ENCODE measurements at places on chromosomes 6 and 20.

DNA sequence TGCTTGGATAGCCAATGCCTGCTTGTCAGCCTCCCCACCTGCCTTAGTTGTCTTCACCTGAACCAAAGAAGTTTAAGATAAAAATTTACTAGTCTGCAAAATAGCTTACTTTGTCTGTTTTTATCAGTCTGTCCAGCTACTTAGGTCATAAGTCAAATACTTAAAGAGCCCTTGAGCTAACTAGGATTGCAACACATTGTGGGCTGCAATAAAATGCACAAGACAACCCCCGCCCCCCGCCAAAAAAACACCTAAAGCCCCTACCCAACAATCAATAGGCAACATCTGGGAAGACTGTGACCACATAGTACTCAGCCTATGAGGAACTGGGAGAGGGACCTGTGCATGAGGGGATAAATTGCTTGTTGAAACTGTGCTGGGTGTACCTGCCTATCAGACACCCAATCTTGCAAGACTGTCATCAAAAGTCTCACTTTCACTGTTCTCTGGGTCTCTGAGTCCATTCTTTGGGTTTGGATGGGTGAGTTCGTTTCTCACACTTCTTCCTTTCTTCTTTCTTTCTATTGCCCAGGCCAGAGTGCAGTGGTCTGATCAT, 27.3 kb upstream of the ABCC10 start:
- no peak for DNase-seq

- DNase-seq: no peak
These were observed 31.1 kb upstream of the STX16 start for GRCh38 chr20:58619864-58620431.

DNA sequence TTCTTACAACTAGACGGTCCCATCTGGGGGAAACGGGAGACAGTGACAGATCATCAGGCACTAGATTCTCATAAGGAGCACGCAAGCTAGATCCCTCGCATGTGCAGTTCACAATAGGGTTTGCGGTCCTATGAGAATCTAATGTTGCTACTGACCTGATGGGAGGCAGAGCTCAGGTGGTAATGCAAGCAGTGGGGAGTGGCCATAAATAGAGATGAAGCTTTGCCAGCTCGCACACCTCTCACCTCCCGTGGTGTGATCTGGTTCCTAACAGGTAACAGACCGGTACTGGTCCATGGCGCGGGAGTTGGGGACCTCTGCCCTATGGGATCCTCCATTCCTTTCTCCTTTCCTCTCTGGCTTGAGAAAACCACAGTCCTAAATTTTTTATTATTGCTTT, 63.8 kb downstream of the TPD52L1 start:
- DNase-seq: no peak

GRCh38 chr20:31746068-31746878, 7.2 kb downstream of the TPX2 start:
- no peak for DNase-seq

- no peak for DNase-seq
These were observed 57.8 kb downstream of the KIZ start for GRCh38 chr20:21183722-21184121.

DNA sequence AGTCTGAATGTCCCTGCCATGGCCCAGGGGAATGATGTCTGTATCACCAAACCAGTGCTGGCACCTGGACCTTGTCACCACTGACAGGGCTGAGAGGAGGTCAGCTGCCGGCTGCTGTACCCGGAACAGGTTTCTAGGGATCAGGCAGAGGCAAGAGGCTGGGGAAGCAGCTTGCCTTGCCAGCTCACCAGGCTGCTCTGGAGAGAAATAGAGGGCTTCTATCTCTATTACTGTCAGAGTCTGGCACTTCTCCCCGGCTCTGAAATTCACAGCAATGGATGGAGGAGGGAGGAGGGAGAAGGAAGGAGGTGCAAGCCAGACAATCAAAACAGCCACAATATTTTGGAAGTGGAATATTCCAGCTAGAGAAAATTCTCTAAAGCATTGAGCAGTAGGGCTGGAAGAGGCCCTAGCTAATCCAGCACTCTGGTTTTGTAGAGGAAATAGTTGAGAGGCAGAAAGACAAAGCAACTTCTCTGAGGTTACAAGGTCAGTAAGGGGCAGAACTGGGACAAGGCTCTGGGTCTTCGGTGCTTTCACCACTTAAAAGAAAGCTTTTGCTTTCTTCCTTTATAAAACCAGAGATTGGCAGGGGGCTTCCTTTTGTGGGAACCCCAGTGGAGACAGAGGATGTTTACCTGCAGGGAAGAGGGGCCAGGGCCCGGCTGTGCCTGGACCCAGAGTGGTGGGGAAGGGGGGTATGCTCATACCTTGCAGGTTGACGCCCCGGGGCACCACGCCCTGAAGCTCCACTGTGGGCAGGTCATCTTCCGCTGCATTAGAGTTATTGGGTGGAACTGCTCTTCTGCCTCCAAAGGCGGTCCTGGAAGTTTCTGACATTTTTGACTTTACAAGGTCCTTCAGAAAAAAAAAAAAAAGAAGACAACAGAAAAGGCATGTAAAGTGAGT, 2.4 kb downstream of the F13A1 start:
- no peak for DNase-seq

DNA sequence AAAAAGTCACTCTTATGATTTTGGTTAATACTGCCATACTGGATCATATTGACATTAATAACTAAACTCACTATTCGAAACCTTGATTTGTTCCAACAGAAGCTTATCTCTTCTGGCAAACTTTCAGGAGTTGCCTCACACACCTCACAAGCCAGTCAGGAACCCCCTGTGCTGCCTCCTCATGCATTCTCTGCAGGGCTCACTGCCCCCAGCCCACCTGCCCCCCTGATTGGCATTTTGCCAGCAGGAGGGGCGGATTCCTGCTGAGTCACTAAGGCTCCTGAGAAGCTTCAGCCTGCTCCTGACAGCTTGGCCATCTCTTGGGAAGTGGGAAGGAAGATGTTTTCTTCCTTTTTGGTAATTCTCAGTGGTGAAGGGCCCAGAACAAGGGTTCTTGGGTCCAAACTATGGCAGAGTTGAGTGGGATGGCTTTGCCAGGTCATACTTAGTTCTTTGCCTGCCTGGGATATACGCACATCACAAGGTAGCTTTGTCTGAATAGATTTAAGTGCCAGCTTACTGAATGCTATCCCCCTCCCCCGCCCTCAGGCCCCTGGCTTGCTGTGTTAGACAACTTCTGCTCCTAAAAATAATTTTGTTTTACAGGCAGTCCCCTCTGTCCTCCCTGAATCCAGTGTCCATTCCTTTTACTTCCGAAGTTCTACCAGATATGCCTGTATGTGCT, 31.4 kb downstream of the SLC35F1 start:
- no peak for DNase-seq

GRCh38 chr6:130713144-130713543, 114.1 kb upstream of the SMLR1 start:
- DNase-seq: no peak

DNA sequence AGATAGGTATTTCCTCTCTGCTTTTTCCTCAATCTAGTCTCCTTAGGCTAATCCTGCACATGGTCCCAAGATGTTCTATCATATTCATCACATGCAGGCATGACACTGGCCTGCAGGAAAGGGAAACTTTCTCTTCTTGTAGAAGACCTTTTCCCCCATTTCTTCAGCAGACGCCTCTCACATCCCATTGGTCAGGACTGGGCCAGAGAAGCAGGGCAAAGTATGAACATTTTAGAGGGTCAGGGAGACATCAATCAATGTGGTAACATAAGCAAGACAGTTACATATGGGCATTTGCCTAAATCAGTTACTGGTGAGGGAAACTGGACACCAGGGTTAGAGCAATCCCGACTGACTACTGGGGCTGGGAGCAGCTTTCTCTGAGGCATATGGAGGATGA, 90.1 kb downstream of the CRYBG1 start:
- DNase-seq: no peak

All from activated CD4-positive, alpha-beta T cell treated with anti-CD3 and anti-CD28 coated beads for 4 hours (primary cell).